Hepatocyte (in vitro differentiated cells): ENCODE measurements at places on chromosomes 6 and 20. TPM values are rescaled to one million over a fixed set of nuclear protein-coding genes. Genes with fewer than 3 reads are reported as not detected.

DNA sequence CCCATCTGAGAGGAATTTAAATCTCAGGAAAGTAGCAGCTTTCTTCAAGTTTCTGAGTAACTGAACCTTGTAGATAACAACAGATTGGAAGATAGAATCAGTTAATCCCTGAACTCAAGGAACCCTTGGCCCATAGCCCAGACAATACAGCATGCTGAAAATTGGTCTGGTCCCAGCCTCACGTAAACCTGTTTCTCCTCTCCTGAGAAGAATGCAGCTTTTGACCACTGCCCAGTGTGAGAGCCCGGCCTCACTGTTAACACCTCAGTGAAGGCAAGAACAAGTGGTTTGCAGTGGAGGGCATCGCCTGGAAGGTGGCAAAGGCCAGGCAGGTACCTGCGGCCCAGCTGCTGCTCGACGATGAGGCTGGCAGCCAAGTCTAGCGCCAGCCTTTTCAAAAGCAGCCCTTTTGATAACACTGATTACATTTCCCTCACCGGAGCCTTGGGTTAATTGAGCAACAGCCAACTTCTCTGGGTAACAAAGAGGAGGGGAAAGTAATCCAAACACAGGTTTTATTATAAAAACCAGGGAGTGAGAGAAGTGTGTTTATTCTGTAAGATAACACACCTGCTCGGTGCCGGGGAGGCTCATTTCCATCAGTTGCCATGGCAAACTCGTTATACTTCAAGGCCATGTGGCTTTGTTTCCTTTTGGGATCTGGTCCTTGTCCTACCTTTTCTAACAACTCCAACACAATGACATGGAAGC lies 54.0 kb downstream of the TRAF3IP2 start:
- peak; percentile 34 for DNase-seq

DNA sequence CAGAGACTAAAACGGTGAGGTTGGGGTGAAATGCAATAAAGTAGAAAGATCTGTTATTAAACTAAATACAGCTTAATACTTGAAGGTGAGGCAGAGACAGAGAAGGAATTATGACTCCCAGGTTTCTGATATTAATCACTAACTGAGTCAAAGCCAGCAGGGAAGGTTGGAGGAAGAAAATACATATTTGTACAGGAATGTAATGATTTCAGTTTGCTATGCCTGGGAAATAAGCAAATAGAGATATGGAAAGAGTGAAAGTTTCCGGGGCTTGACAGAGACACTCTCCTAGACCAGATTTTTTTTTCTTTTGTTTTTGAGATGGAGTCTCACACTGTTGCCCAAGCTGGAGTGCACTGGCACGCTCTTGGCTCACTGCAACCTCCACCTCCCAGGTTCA lies 76.8 kb downstream of the PTPRK start:
- peak; percentile 10 for DNase-seq

- DNase-seq, result no peak
These were observed 4.7 kb downstream of the SLC2A10 start for GRCh38 chr20:46713957-46714834.

GRCh38 chr6:12977206-12977605 lies 260.6 kb downstream of the PHACTR1 start:
- DNase-seq, result no peak

- no peak for DNase-seq
These were observed 11.6 kb downstream of the GSS start for GRCh38 chr20:34943808-34944567.

DNA sequence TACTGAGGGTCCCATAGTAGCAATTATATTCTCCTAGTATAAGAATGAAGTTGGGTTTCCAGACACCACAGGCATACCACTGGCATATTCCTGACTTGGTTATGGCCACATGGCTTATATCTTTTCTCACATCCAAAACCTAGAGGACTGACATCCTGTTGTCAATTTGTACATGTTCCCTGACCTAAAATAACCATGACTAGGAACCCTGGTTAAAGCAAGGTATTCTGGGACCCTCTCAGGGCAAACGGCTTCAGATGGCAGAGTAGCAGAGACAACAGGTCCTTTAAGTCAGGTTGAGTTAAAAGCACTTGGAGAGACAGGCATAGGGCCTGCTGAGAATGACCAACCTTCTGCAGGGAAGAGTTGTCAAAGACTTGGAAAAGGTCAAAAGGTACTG lies 12.6 kb downstream of the MAP3K5 start:
- DNase-seq, result no peak

GRCh38 chr20:16191496-16191895 lies 381.8 kb downstream of the KIF16B start:
- no peak for DNase-seq

DNA sequence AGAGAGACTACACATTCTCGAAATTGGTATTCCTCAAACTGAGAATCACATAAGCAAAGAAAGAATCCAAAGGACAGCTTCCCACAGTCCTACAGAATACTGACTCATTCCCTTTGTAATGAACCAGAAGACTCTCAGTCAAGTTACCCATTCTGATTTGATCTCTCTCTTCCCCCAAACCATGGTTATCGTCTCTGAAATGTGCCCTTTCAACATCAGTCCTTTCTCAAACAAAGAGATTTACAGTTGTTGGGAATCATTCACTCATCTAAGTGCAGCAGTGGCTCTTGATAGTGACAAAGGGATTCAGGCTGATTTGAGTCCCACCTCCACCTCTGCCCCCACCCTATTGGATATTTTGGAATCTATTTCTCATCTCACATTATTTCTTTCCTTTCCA lies 15.0 kb upstream of the RSPO3 start:
- no peak for DNase-seq

- DNase-seq, result no peak
These were observed 19.0 kb downstream of the HECA start for GRCh38 chr6:139153855-139154254.

GRCh38 chr20:57391439-57392301 lies 474 bp downstream of the RBM38 start:
- DNase-seq, result peak; percentile 66

- DNase-seq, result peak; percentile 31
These were observed 181.4 kb downstream of the PHF3 start for GRCh38 chr6:63816982-63817436.

- no peak for DNase-seq
These were observed 21.6 kb downstream of the TTI1 start for GRCh38 chr20:38011696-38012095.

DNA sequence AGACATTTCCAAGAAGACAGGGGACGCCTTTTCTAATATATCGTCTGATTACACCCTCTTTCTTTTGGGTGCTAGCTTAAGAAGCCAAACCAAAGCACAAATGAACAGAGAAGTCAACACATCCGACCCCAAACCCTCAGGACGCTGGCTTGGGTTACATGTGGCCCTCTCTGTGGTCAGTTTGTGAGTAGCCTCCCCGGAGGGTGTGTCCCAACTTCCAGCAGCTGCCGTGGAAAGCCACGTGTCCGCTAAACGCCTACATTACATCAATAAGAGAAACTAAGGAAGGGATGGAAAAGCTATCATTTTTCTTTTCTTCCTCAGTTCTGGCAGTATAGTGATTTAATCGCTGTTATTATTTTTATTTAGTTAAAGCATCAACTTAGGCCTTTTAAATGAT lies 487 bp upstream of the BMP6 start:
- no peak for DNase-seq

DNA sequence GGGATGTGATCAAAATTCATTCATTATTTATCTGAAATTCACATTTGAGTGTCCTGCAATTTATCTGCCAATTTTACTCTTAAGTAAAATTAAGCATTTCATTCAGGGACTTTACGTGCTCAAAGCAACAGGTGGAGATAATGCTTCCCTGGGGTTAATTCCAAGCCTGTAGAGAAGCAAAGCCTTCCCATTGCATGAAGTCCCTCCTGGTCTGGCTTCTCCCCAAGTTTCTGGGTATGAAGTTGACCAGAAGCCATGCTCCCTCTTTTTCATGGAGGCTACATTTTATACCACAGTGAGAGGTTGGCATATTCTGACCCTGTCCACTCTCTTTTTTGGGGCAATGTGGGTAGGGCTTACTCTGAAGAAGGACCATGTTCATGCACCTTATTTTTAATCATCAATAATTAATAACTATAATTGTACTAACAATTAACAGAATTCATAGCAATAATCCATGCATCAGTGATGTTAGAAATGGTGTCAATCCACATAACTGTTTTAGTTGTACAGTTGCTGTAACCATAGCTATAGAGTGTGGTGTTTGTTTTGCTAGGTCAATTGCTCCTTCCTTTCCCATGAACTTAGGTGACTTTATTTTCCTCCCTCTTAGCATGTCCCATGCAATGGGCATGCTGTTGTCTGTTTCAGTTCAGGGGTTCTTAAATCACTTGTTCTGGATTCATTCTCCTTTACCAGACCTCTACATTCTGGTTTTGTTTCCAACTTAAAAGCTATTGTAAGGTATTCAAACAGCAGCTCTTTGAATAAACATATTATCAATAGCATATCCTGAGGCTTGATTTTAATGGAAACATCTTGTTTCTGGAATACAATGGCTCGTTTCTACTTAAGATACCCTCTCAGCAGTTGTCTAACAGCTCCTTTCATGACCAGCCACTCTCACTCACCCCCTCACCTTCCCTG lies 1.5 kb downstream of the LAMA4 start:
- DNase-seq, result no peak

- DNase-seq, result no peak
These were observed 94.1 kb upstream of the STMND1 start for GRCh38 chr6:17007749-17008148.

DNA sequence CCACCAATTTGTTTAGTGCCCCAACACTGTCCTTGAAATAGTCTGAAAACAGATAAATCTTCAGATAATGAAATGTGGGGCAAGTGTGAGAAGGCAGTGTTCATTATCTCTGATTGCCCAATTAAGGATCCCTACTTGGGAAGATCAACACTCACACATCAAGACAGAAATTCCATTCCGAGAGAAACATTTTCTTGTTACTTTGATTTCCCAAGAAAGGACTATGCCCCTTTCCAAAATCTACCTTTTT lies 16.2 kb downstream of the HMGN4 start:
- DNase-seq, result no peak

DNA sequence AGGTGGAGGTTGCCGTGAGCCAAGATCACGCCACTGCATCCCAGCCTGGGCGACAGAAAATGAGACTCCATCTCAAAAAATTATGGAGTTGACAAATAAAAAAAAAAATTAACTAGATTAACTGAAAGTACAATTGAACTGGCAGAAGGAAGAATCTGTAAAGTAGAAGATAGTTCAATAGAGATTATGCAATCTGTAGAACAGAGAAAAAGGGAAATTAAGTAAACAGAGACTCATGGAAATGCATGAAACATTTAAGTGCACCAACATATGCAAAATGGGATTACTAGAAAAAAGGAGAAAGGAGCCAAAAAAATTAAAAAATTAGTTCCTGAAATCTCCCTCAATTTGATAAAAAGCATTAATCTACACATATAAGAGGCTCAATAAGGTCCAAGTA lies 188.8 kb upstream of the KHDRBS2 start:
- DNase-seq, result no peak

GRCh38 chr20:10291568-10292248 lies 73.1 kb downstream of the SNAP25 start:
- DNase-seq, result no peak

GRCh38 chr6:118939683-118940082 lies 4.7 kb upstream of the MCM9 start:
- no peak for DNase-seq

DNA sequence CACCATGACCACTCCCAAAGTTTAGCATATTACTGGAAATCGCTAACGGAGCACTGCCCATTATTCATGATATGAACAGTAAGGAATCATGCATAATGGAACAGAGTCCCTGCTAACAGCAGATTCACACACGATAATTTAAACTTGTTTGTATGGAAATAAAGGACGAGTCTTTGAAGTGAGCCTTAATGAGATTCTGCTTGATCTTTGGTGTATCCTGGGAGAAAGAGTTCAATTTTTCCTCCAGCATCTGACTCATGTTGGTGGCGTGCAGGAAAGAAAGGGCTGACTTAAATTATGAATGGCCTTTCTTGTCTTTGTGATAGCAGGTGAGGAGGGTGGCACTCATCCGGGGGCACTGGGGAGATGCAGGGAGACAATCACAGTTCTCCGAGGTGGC lies 194.6 kb downstream of the ZNF217 start:
- DNase-seq, result no peak

DNA sequence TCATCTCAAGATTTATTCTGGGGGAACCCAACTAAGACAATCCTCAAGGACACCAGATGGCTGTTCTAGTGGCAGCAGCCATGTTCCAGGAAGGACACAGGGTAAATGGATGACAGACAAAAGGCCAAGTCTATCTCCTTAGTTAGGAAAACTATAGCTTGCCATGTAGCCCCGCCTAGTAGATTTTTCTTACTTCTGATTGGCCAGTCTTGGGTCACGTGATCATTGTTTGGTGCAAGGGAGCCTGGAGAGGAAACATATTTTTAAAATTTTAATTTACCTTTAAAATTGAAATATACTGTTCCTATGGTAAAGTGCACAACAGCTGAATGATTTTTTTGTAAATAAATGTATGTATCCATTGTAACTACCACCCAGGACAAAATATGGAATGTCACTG lies 4.4 kb upstream of the KCNS1 start:
- DNase-seq, result no peak

DNA sequence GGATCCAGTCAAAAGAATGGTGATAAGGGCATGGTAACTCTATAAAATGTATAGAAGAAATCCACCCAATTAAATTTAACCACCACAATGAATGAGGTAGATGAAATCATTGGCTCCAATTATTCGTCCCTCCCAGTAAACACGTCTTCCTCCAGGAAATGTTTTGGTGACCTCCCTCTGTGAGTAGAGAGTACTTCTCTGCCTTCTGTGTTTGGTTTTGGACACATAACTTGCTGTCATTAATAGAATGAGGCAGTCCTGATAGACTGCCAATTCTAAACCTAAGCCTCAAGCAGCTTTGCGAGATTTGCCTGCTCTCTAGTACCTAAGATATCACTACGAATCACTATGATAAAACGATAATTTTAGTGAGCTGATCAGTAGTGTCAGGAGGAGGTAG lies 632.8 kb downstream of the HDGFL1 start:
- DNase-seq, result no peak

GRCh38 chr6:137352859-137353258 lies 133.7 kb upstream of the IFNGR1 start:
- peak; percentile 66 for DNase-seq

GRCh38 chr6:138109042-138109997 lies 2.1 kb upstream of the PERP start:
- peak; percentile 81 for DNase-seq

- peak; percentile 50 for DNase-seq
These were observed 9.3 kb upstream of the NQO2 start for GRCh38 chr6:2990248-2990931.

GRCh38 chr6:17417817-17418216 lies 24.4 kb downstream of the CAP2 start:
- peak; percentile 14 for DNase-seq

GRCh38 chr6:75103431-75103830 lies 102.4 kb downstream of the COL12A1 start:
- DNase-seq, result peak; percentile 16

Gene DNMT3B
- 4.3 and 4.5 TPM in 2 replicates for total RNA-seq

Gene GPX5
- not detected in 2 replicates for total RNA-seq

Gene EDN1
- 25.0 and 26.7 TPM in 2 replicates for total RNA-seq

Gene RCAN2
- total RNA-seq, result 6.6 TPM in 2 replicates

Gene BACH2
- total RNA-seq, result 2.3 and 7.1 TPM in 2 replicates

Gene CEP162
- 13.1 and 13.7 TPM in 2 replicates for total RNA-seq

Gene POU5F1
- total RNA-seq, result 1.1 and 2.1 TPM in 2 replicates

Gene PPIL6
- 2.2 and 2.6 TPM in 2 replicates for total RNA-seq

Gene MCCD1
- total RNA-seq, result 0.47 and 1.2 TPM in 2 replicates

Gene HLA-DQB1
- 12.0 and 12.2 TPM in 2 replicates for total RNA-seq

Gene UBE2V1
- 57.7 and 64.0 TPM in 2 replicates for total RNA-seq

Gene IL17F
- total RNA-seq, result not detected in 2 replicates

Gene FAXC
- 5.3 and 8.9 TPM in 2 replicates for total RNA-seq

Gene HLA-DRB1
- total RNA-seq, result 59.1 and 60.6 TPM in 2 replicates
